ENCODE measurements at places on chromosomes 2 and 18. TPM values are rescaled to one million over a fixed set of nuclear protein-coding genes. Genes with fewer than 3 reads are reported as not detected.

REG1A gene
- total RNA-seq: not detected

SULT1C4 gene
- 76.7 TPM for total RNA-seq

IL18RAP gene
- total RNA-seq: not detected

- DNase-seq: no peak
Observed at GRCh38 chr18:79371561-79372121, 24.1 kb upstream of the NFATC1 start.

SPDYA gene
- total RNA-seq: 0.56 TPM

- no peak for DNase-seq
Observed at GRCh38 chr2:230758566-230759480, 46.2 kb downstream of the CAB39 start.

GRCh38 chr2:118880501-118880900, 33.1 kb upstream of the EN1 start:
- no peak for DNase-seq

RTP5 gene
- total RNA-seq: not detected

DNA sequence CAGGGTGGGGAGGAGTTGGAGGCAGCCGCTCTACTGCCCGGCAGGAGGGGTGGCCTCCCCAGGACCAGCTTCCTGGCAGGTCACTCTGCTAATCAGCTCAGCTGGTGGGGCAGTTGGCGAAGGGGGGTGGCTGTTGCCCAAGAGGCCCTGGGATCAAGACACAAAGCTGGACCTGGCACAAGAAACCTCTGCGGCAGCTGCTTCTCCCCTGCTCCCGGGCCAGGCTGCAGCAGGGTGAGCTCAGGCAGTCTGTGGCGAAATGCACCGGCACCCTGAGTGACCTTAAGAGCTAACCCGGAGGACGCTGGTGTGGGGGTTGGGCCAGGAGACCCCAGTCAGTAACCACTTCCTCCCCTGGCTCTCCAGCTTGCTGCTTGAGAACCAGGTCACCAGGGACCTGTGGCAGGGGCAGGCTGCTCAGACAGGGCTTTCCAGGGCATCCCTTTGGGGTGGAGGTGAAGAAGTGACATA, 31.1 kb downstream of the TOGARAM2 start:
- no peak for DNase-seq

C2orf78 gene
- total RNA-seq: not detected
